ENCODE measurements at places on chromosomes 13 and 19.

GRCh38 chr19:2942928-2943640, 1.7 kb downstream of the ZNF77 start:
- no peak for DNase-seq

DNA sequence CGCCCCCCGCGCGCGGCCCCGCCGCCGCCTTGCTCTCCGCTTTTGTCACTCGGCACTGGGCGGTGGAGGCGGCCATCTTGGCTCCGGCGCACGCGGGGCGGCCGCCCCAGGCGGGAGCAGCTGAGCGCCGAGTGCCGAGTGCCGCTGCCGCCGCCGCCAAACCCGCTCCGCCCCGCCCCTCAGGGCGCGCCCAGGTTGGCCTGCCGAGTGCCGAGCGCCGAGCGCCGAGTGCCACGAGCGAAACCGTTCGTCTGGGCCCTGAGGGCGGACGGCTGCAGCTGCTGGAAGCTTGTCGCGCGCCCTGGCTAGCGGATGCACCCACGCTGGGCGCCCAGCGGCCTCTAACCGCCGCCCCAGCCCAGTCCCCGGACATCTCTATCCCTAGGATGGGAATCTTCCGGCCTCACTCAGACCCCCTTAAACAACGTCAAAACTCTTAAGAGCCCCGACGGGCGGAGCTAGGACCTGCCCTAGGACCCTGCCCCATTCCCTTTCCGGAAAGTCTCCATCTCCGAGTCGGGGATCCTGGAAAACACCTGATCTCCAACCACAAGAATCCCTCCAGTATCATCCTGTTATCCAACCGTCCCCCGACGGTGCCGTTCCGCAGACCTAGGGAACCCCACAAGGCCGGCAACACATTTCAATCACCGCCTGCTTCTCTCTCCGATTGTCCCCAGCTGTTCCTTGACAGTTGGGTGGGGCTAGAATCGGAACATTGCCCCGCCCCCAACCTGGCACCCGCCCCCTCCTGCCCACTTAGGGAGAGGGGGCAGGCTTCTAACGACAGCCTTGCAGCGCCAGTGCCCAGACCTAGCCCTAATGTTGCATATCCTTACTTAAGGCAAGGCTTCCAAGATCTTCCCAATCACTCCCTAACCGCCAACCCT, 14.1 kb upstream of the AKAP8L start:
- peak; percentile 89 for DNase-seq

DNA sequence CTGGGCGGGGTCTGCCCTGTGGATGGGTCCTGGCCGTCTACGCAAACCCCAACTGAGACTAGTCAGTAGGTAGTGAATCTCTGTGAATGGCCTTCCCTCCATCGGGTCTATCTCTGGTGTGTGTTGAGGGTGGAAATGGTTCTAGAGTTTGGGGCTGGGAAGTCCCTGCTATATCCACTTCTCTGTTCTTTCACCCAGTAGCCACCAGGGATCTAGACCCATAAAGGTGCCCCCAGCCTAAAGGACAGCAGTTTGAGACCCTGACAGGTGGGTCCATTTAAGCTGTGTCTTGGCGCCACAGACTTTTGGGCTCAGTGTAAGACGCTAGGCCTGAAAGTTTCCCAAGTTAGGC, 57.7 kb downstream of the ZNF568 start:
- DNase-seq, result no peak

- DNase-seq, result no peak
Measured at GRCh38 chr19:1540365-1540925, 16.6 kb downstream of the PLK5 start.

DNA sequence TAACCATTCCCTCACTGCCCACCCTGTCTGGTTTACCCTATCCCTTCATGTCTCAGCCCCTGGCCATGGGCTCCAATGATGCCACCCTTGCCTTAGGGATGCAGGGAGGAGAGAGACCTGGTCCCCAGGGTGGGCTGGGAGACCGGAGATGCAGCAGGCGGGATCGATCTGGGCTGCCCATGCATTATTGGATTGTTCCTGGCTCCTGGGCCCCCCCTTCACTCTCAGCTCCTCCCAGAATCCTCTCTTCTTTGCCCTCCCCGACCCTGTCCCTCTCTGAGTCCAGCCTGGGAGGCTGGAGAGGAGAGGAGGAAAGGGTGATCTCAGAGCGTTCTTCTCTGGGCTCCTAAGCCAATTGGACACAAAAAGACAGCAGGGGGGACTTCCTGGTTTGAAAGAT, 5.8 kb downstream of the KASH5 start:
- no peak for DNase-seq

DNA sequence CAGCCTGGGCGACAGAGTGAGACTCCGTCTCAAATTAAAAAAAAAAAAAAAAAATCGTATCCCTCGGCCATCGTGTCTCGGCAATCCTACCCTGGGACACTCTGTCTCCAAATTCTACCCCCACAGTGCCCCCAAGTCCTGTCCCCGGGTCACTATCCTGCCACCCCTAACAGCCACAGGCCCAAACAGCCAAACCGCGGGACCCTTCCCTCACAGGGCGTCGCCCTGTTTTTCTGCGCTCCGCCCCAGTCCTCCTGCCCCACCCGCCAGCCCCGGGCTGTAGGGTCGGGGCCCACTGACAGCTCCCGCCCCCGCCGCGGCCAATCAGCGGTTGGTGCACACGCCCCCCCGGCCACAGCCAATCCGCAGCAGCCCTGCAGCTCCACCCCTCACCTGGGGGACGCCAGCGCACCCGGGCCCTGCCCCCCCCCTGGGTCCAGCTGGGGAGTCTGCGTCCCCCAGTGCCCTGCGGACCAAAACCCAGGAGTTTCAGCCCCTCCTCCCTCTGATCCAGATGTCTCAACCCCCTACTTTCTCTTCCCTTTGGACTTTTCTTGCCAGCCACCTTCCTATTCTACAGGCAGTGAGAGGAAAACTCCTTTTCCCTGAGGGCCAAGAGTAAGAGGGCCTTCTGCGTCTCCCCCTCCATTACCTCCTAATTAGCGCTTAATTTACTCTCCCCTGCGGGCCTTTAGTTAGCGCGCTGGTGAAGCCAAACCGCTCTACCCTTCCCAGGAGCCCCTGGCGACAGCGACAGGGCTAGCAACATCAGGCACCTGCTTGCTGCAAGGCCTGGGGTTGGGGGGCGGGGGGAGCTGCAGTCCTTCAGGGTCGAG, 1.5 kb upstream of the BCAT2 start:
- no peak for DNase-seq

- no peak for DNase-seq
Measured at GRCh38 chr19:49342291-49342721, 7.1 kb downstream of the CD37 start.

DNA sequence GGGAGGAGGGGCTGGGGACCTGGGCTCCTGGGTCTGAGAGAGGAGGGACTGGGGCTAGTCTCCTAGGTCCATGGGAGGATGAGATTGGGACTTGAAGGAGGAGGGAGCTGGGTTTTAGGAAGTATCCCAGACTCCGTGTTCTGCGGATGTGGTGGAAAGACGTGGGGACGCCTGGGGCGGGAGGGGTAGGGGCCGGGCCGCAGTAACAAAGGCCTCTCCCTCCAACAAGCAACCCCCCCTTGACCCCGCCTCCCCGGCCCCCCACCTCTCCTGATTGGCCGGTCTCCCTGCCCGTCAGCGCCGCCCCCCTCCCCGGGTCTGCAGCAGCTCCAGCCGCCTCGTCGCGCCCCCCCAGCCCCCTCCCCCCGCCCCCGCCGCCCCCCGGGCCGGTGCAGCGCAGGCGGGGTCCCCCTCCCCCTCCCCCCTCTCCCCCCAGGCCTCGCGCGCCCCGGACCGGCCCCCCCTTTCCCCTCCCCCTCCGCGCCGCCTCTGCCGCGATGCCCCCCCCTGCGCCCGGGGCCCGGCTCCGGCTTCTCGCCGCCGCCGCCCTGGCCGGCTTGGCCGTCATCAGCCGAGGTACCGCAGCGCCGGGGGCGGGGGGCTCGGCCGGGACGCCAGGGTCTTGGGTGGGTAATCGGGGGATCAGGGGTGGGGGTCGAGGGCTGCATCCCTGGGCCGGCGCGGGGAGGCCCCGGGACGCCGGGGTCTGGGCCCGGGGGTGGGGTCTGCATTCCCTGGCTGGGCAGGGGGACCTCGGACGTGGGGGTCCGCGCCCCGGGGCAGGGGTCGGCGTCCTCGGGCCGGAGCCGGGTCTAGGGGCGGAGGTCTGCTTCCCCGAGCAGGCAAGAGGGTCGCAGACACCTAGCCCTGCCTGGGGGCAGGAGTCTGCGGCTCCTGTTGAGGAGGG, at the start of gene IGLON5:
IGLON5 (plus strand) TSS at position 294 of the 907 bp plus-strand sequence; CDS start at position 498, 204 bp downstream.
- DNase-seq, result no peak

- no peak for DNase-seq
Measured at GRCh38 chr19:46201454-46202310, 27.9 kb upstream of the IGFL1 start.

- no peak for DNase-seq
Measured at GRCh38 chr19:39277598-39277997, 9.4 kb downstream of the IFNL2 start.

- DNase-seq, result no peak
Measured at GRCh38 chr13:26759907-26760831, at the start of gene GPR12. TSS of gene GPR12 (minus strand) at chr13:26760786. CDS start at chr13:26759827, 959 bp downstream.

DNA sequence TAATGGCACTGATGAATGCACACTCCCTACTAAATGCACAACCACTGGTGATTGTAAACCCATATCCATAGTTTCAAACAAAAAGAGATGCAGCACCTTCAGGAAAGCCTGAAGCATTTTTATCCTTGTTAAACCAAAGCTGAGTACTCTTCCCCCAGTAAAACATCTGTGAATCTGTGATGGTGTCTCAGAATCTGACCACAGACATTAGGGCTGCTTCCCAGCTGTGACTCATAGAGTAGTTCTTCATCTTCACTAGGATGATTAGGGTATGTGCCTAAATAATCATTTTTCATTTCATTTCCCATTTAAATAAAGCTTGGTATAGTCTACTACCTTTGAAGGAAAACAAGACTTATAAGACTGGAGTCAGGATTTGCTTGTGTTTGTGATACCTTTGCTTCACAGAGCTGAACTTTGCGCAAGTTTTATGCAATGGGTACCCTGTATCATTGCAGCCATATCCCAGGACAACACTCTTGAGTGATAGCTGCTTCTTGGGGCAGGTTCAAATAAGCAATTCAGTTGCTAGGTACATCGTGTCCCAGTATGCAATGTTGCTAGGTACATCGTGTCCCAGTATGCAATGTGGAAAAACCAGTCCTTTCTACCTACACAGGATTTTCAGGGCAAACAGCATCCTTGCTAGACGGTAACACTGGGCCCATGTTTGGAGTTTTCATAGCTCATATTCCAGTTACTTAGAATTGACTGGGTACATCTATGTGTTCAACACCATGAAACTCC, 277.1 kb downstream of the IRS2 start:
- DNase-seq, result no peak

DNA sequence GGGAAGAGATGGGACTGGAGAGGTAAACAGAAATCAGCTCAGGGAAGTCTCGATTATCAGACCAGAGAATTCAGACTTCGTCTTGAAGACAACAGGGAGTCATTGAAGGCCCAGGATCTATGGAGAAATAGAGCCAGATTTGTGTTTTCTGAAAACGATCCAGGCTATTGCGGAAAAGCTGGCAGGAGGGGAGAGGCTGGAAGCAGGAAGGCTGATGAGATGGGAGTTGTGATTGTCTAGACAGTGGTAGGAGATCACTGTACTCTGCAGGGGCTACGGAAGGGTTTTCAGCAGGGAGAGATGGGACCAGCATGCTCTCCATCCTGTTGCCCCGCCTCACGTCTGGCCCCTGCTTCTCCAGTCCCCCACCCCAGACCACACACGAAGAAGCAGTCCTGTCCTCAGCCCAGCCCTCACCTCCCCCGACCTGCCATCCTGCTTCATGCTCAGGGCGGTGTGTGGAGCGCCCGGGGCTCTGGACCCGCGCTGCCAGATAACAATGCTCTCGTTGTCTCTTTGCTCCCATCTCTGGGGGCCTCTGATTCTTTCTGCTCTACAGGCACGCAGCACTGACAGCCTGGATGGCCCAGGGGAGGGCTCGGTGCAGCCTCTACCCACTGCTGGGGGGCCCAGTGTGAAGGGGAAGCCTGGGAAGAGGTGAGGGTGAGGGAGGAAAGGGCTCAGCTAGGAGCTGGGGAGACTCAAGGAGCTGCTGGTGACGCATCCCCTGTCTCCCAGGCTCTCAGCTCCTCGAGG, 1.9 kb downstream of the ARHGAP33 start:
- no peak for DNase-seq

- no peak for DNase-seq
Measured at GRCh38 chr13:38176664-38177063, 173.0 kb upstream of the UFM1 start.

DNA sequence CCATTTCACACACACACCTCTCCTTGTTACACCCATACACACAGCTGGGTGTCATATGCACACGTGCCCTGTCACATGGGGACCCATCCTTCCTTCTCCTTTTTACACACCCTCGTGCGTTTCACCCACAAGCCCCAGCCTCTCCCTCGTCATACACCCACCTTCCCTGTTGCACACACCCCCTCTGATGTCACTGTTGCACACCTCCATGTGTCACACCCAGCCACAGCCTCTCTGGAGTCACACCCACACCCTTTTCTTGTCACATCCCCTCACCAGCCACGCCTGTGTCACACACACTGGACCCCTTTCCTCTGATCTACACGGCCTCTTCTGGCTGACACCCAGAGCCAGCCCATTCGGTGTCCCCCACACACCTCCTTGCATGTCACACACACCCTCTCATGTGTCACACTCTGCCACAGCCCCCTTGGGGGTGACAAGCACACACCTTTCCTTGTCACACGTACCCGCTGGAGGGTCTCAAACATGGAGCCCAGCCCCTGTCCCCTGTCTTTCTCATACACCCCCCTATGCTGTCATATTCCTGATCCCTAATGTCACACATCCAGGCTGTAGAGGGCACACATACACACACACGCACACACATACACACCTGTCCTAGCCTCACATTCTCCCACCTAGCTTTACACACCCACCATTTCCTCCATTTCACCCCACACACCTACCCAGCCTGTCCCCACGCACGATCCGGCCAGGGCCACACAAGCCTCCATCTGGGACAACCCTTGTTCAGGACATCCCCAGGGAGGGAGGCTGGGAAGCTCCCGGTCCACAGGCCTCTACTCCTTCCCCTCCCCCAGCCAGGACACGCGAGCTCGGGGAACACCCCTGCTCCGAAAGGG, 1.4 kb downstream of the NOVA2 start:
- DNase-seq, result no peak

- DNase-seq, result no peak
Measured at GRCh38 chr13:30963791-30964190, 31.3 kb downstream of the TEX26 start.

GRCh38 chr13:43830497-43830881, 43.7 kb upstream of the ENOX1 start:
- no peak for DNase-seq

DNA sequence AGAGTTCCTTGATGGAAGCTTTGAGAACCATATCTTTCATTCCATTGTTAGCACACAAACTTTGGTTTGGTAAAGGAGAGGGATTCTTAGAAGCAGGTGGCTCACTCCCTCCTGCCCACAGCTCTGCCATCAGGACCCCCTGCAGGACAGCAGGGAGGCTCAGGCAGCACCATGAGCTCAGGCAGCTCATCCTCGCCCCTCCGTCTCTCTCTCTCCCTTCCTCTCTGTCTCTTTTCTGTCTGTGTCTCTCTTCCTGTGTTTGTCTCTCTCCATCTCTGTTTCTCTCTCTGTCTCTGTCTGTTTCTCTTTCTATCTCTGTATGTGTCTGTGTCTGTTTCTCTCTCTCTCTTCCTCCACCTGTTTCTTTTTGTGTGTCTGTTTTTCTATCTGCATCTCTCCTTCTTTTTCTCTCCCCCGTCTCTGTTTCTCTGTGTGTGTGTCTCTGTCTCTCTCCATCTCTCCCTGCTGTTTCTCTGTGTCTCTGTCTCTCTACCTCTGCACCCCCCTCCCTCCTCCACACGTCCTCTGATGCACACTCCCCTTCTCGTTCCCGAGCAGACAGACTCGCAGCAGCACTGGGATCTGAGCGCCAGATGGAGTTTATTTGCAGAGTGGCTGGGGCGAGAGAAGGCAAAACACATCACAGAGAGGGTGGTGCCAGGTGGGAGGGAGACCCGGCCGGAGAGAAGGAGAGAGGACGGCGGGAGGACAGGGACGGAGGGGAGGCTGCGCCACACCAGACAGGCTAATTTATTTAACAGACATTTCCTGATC, 8.7 kb downstream of the SBK2 start:
- no peak for DNase-seq
